Inflammatory macrophage (primary cell): ENCODE measurements at places on chromosomes 2 and 18.

GRCh38 chr18:5574843-5575242 is 31.0 kb upstream of the EPB41L3 start:
- DNase-seq, result peak; percentile 76

- DNase-seq, result no peak
Measured at GRCh38 chr2:55489467-55490062, 30.0 kb upstream of the CFAP36 start.

DNA sequence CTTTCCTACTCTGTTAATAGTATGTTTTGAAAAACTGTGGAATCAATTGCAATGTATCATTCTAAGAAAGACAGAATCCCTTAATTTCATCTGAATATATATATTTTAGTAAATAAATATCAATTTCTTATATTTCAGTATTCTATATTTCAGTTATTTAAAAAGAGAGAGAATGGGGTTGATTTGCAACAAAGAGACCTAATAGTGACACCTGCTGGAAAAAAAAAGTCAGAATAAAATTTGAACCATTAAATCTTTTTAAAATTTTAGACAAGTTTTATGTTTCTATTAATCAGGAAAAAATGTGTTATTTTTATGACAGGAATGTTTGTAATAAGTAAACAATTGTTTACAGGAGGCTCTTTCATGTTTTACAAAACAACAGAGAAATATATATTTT is 20.7 kb upstream of the CCNT2 start:
- peak; percentile 43 for DNase-seq

DNA sequence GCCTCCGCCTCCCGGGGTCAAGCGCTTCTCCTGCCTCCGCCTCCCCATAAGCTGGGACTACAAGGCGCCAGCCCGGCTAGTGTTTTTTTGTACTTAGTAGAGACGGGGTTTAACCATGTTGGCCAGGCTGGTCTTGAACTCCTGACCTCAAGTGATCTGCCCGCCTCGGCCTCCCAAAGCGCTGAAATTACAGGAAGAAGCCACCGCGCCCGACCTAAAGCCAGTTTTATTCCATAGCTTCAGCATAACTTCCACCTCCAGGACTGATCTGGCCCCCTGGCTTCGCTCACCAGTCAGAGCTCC is 783 bp upstream of the TXNL4A start:
- no peak for DNase-seq

DNA sequence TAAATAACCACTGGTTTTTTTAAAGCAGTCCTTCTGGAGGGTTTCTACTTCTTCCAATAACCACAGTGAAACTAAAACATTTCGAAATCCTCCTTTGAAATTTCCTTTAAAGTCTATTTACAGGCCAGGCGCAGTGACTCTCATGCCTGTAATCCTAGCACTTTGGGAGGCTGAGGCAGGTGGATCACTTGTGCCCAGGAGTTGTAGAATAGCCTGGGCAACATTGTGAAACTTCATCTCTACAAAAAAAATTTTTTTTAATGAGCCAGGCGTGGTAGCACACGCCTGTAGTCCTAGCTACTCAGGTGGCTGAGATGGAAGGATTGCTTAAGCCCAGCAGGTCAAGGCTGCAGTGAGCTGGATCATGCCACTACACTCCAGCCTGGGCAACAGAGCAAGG is 15.2 kb downstream of the KIDINS220 start:
- peak; percentile 73 for DNase-seq

DNA sequence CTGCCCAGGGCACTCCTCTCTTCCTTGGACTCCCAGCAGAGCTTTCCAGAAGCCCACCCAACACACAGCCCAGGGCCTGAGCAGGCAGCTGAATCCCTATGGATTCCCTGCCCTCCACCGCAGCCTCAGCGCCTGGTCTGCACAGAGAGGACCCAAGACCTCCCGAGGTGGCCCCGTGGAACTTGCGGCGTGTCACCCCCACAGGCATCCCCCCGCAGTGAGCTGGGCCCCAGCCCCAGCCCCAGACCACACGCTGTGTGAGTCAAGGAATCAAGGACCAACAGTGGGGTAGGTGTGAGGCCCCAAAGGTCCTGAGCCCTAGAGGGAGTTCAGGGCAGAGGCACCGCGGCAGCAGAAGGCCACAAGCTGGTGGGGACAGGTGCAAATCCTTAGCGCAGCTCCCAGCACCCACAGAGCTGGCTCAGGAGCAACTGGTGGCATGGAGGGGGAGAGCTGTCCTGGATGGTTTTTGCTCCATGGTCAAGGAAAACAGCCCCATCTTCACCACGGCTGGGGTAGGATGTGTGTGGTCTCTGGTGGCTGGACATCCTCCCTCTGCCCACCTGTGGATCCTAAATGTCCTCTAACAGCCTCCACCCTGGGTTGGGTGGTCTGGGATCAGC is 8.5 kb downstream of the HS6ST1 start:
- DNase-seq, result no peak

GRCh38 chr2:207257251-207258250 is 91.8 kb upstream of the KLF7 start:
- no peak for DNase-seq

DNA sequence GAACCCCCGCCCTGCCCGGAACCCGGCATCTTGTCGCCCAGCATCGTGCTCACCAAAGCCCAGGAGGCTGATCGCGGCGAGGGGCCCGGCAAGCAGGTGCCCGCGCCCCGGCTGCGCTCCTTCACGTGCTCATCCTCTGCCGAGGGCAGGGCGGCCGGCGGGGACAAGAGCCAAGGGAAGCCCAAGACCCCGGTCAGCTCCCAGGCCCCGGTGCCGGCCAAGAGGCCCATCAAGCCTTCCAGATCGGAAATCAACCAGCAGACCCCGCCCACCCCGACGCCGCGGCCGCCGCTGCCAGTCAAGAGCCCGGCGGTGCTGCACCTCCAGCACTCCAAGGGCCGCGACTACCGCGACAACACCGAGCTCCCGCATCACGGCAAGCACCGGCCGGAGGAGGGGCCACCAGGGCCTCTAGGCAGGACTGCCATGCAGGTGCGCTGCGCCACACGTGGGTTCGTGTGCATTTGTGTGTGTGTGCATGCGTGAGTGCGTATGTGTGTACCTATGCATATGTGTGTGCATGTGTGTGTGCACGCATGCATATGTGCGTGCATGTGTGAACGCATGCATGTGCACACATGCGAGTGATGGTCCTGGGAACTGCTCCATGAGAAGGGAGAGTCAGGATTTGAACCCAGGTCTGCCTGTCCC is 47.1 kb upstream of the ATG16L1 start:
- DNase-seq, result no peak

- peak; percentile 87 for DNase-seq
Measured at GRCh38 chr2:108591163-108591562, 56.9 kb downstream of the LIMS1 start.

GRCh38 chr18:22344908-22345670 is 72.6 kb downstream of the CTAGE1 start:
- no peak for DNase-seq

GRCh38 chr18:13256444-13257305 is 38.1 kb downstream of the LDLRAD4 start:
- DNase-seq, result no peak

DNA sequence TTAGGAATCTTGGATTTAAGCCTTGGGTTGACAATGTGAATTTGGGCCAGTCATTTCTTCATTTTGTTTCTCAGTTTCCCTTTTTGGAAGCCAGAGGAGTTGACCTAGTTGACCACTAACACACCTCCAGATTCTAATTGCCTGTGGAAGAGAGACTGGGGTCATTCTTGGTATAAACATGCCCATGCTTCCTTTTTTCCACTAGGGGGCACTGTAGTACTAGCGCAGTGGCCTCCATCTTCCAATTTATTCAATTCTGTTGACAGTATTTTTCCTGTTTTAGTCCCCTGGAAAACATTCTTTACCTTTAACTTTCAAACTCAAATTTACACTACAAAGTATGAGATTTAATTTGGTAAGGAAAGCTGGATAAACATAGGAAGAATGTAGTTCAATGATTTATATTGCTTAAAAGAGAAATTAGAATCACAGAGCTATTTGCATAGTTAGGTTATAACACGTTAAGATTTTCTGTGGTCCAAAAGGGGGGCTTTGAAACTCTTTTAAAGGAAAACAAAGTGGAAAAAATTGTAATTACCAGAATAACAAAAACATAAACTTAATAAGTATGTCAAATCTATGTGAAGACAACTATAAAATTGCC is 57.5 kb upstream of the AGPS start:
- DNase-seq, result peak; percentile 58

DNA sequence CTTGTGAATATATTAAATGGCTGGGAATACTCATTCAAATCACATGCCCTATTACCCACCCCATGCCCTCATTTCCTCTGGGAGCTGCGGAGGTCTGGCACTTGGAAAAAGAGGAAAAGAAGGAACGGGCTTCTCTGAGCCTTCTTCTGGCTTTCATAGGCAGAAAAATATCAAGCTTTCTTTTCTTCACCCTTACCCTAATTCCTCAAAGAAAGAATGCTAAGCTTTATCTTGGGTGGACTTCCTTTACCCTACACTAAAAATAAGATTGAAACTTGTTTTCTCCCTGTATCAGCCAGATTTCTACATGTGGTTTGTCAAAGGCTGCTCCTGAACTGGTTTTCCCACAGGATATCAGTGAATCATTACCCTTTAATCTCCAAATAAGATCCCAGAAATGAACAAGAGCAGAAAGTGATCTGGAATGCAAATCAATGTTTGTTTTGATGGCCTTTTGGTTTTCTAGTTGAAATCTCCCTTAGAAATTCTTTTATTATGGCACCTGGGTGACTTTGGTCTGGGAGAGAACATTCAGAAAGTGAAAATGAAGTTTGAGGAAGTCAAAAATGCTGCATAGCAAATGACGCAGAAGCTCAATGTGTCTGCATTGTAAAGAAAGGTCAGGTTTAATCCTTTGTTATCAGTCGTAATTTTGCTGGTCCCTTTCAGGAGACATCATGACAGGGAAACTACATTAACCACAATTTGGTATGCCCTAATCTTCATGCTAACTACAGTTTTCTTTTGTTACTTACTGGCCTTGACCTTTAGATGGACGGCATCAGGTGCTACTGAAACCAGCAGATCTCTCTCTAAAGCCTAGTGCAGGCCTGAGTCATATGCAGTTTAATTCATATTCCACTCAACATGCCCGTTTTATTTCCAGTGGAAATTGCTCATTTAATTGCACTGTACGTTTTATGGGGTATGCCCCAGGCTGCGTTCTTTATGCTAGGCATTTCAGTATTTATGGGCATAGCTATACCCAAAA is 46.6 kb upstream of the HNRNPA3 start:
- DNase-seq, result peak; percentile 62

DNA sequence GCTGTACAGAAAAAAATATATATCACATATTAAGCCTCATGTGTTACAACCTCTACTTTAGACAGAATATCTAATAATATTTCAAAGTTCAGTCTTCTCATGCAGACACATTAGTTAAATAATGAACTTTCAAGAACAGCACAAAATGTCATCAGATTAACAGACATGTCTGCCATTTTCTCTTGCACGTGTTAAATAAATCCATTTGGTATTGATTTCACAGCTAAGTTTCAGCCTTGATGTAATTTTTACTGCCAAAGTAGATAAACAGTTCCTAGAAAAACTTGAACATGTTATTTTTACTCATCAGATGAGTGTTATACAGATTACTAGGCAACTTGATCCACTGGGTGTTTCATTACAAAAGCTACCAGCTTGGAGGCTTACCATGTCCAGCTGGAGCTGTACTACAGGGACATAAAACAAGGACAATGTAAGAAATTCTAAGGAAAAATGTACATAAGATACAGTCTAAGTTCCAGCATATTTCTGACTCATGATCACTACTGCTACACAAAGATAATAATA is 290.7 kb upstream of the DDX18 start:
- DNase-seq, result no peak

- no peak for DNase-seq
Measured at GRCh38 chr2:159086342-159086741, 117.9 kb downstream of the TANC1 start.

- DNase-seq, result peak; percentile 31
Measured at GRCh38 chr2:197088694-197089093, 162.2 kb upstream of the PGAP1 start.

DNA sequence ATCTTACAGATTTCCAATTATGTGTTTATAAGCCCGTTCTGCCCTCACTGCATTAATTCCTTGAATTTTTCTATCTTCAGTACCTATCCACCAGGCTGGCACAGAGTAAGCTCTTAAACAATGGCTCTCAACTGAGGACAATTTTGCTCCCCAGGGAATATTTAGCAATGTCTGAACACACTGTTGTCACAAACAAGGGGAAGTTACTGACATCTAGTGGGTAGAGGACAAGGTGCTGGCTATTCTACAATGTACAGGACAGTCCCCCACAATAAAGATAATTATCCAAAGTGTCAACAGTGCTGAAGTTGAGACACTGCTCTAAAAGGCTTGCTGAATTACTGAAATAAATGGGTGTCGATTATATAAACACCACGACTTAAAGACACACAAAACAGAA is 5.0 kb downstream of the NDUFS1 start:
- peak; percentile 28 for DNase-seq

- no peak for DNase-seq
Measured at GRCh38 chr2:1818404-1818803, 74.1 kb upstream of the PXDN start.

GRCh38 chr2:215949991-215950404 is 63.4 kb downstream of the MREG start:
- peak; percentile 50 for DNase-seq

DNA sequence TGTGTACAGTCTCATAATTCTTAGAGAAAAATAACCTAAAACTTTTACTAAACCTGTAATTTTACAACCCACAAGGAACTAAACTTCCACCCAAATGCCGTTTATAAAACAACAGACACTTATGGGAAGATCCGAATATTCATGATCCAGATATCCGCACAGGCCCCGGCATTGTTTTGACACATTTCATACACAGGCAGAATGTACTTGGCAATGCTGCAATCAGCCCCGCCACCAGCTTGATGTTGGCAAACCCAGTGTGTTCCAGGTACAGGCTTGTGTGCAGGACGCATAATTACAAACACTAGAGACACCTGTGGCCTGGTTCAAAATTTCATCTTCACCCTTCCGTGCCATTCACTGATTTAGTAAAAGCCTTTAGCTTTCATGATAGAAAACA is 393.0 kb upstream of the SALL3 start:
- no peak for DNase-seq

DNA sequence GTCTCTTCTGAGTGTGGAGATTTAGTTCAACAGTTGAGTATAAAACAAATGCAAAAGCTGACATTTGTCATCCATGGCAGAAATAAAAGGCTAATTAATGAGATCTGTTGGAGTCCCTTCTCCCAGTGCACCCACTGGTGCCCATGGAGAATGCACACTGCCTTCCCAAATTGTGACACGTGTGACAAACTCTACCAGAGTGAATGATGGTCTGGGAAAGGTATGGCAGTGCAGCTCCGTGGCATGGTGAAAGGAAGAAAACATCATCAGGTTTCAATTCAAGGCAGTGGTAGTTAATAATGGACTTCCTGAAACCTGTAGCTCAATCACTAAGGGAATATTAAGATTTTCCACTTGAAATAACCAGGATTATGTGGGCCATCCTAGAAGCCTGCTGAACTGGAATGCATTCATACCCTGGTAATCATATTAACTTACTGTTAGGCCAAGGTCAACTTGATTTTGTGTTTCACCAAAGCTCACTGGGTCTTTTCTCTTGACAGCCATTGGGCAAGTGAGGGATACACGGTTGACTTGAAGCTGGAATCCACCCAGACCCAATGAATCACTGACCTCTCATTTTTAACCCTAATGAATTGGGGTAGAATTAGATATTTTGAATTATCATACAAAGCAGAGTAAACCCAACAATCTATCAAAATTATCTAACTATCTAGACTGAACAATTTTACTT is 167.6 kb downstream of the AFF3 start:
- no peak for DNase-seq
